ENCODE measurements at places on chromosomes 5 and 9.

GRCh38 chr5:153749960-153750359 lies 259.5 kb downstream of the GRIA1 start:
- DNase-seq, result no peak

- DNase-seq, result no peak
These were observed 1781.3 kb downstream of the MAT2B start for GRCh38 chr5:165286692-165287091.

DNA sequence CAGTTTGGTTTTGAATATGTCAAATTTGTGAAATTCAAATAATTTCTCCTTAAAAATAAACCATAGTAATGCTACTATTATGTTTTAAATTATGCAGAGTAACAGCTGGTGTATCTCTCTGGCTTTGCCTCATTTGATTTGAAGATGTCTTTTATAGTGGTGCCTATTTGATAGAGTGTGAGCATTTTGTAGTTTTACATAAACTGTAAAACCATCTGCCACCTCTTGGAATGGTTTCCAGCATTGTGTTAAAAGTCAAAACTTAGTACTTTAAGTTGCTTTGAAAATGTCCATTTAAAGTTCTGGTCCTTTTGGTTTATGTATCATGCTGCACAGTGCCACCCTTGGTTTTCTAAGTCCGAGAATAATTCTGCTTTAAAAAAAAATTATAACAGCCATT lies 15.6 kb downstream of the PRDM6 start:
- DNase-seq, result no peak

GRCh38 chr9:20326516-20326915 lies 295.8 kb downstream of the MLLT3 start:
- DNase-seq, result no peak

- no peak for DNase-seq
These were observed 188.5 kb downstream of the PAPPA start for GRCh38 chr9:116342061-116342460.

DNA sequence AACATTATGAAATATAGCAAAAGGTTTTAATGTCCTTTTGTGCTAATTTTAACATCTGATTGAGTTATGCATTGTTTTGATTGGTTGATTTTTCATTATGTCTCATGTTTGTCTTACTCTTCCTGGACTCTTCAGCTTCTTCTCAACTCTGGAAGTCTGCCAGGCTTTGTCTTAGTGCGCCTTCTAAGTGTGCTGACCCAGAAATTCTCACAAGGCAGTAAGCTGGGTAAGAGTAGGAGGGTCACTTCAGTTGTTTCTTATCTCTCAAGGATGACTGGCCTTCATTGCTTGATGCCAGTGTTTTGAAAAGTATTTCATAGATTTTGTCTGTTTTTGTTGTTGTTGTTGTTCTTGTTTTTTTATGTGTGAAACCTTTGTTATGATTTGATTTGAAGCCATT lies 59.2 kb downstream of the RIC1 start:
- no peak for DNase-seq

DNA sequence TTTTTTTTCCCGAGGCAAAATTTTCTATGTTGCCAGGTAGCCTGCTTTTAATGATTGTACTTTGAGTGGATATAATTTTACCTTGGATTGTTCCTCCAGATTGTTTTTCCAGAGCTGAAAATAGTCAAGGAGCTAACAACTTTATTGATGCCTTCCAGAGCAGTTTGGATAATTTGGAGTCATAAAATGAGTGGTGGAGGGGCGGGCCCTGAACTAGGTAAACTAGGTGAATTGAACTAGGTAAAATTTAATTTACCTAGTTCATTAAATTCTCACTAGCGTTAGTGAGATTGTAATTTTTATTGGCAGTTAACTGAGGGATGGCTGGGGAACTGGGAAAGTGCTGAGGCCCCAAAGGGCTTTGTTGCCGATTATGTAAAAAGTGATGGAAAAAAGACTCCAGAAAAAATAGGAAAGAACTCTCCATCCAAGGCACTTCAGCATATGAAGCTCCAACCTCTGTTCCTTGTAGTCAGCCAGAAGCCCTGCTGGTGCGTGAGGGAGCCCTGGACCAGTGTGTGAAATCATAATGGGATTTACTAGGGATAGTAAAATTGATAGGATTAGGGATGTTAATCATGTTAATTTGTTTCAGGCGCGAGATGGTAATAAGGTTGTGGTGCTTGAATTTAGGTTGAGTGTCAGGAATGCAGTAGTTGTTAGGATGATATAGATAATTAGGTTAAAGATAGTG lies 1.7 kb downstream of the DNAJC25 start:
- no peak for DNase-seq

GRCh38 chr5:126527892-126528291 lies 67.1 kb downstream of the ALDH7A1 start:
- no peak for DNase-seq

GRCh38 chr5:34538026-34538672 lies 118.0 kb upstream of the RAI14 start:
- no peak for DNase-seq
